ENCODE measurements at places on chromosomes 6 and 20. TPM values are rescaled to one million over a fixed set of nuclear protein-coding genes. Genes with fewer than 3 reads are reported as not detected.

- no peaks in the 10 kb centered on the region for H3K36me3 ChIP-seq
- H3K4me3 ChIP-seq: no peak overlapping the region
- DNase-seq: no peak
- H3K27ac ChIP-seq: no peak overlapping the region
These were observed 62.0 kb downstream of the PPP1R14C start for GRCh38 chr6:150204705-150205472.

DNA sequence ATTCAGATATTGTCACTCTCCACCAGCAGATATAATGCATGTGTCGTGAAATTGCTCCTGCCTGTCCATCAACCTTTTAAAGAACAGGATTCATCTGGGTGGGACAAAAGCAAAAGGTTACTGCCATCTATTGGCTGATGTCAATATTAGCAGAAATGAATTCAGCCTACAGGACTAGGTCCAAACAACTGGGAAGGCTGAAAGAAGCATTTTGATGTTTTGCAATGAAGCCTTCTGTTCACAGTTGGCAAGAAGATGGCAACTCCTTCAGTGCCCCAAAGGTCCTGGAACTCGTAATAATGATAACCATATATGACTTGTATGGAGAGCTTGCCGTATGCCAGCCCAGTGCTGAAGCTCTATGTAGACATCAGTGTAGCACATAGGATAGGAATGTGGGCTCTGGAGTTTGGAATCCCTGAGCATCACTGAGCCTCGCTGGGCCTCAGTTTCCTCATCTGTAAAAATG, 7.5 kb downstream of the BCAS1 start:
- H3K4me1 ChIP-seq: peaks cover 36% of the 10 kb centered on the region
- H3K27me3 ChIP-seq: no peaks in the 10 kb centered on the region
- no peak overlapping the region for H3K27ac ChIP-seq
- no peak overlapping the region for H3K4me3 ChIP-seq

Gene HTR1B
- not detected for total RNA-seq

DNA sequence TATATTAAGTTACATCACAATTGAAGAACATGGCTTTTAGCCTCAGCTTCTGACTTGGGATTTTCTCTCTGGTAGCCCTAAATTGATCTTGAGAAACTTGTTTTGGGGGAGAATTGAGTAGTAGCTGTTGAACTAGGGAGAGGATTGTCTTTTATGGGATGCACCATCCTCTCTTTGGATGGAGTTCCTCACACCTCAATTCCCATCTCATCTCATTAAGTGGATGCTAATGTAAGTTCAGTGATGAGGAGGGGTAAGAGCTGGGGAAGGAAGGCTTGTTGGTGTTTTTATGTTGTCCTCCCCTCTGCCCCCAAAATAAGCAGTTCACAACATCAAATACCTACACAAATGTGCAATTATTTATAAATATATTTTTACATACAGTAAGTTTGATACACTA, 4.0 kb downstream of the GJA1 start:
- H3K4me1 ChIP-seq: peaks cover 62% of the 10 kb centered on the region
- peak overlapping the region; percentile 86 for H3K27ac ChIP-seq
- peak; percentile 12 for DNase-seq
- no peaks in the 10 kb centered on the region for H3K36me3 ChIP-seq
- H3K4me3 ChIP-seq: peak overlapping the region; percentile 98
- H3K27me3 ChIP-seq: no peaks in the 10 kb centered on the region

DNA sequence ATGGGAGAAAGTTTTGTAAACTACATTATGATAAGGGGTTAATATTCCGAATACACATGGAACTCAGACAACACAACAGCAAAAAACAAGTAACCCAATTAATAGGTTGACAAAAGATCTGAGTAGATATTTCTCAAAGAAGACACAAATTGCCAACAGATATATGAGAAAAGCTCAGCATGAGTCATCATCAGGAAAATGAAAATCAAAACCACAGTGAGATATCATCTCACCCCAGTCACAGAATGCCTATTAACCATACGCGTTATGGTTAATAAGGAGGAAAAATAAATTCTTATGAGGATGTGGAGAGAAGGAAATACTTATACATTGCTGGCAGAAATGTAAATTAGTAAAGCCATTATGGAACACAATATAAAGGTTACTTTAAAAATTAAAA, 695.0 kb downstream of the COL12A1 start:
- no peak overlapping the region for H3K4me3 ChIP-seq
- H3K27me3 ChIP-seq: no peaks in the 10 kb centered on the region
- H3K27ac ChIP-seq: no peak overlapping the region
- H3K36me3 ChIP-seq: no peaks in the 10 kb centered on the region

DNA sequence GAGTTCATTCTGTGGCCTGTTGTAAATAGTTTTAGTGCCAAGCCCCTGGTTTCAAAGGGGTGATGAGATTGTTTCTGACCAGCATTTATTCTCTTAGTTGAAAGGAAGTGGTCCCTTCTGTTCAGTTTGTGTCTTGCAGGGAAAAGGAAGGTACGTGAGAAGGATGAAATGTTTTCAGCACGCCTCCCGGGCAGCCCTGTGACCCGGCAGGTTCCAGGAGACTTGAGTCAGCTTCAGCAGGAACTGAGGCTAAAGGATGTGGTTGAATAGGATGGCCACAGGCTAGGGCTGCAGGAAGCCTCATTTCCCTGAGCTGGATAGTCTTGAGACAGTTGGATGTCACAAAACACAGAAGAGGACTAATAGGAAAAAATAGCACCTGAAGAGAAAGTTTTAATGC, 132.4 kb upstream of the SYNDIG1 start:
- no peak overlapping the region for H3K4me3 ChIP-seq
- no peaks in the 10 kb centered on the region for H3K36me3 ChIP-seq
- no peaks in the 10 kb centered on the region for H3K4me1 ChIP-seq

Gene FLRT3
- total RNA-seq: 2.3 TPM

DNA sequence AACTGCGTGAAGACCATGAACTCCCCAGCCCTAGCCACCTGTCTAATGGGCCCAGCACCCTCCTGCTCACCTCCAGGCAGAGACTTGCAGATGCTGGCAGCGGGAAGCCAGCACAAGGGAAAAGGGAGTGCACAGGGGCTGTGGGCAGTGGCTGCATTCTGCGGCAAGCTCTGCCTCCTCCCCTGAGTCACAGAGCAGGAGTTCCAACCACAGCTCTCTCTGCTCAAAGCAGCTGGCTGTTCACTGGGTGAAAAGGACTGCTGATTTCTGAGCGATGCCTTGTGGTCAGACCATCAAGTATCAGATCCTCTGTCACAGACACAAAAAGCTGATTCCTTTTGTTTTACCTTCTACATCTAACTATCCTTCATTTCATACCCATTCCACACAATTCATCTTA, 10.5 kb downstream of the NKX2-2 start:
- no peaks in the 10 kb centered on the region for H3K4me1 ChIP-seq
- peaks cover 53% of the 10 kb centered on the region for H3K27me3 ChIP-seq
- H3K27ac ChIP-seq: no peak overlapping the region
- no peaks in the 10 kb centered on the region for H3K36me3 ChIP-seq
- no peak overlapping the region for H3K4me3 ChIP-seq

Gene CPXM1
- total RNA-seq: not detected

GRCh38 chr6:129504456-129504855, 205.5 kb downstream of the ARHGAP18 start:
- no peak for DNase-seq
- H3K27me3 ChIP-seq: no peaks in the 10 kb centered on the region
- H3K4me3 ChIP-seq: no peak overlapping the region
- H3K4me1 ChIP-seq: peaks cover 19% of the 10 kb centered on the region

- no peaks in the 10 kb centered on the region for H3K27me3 ChIP-seq
- DNase-seq: no peak
- H3K4me1 ChIP-seq: peaks cover 16% of the 10 kb centered on the region
- no peak overlapping the region for H3K27ac ChIP-seq
These were observed 50.2 kb downstream of the NUDT3 start for GRCh38 chr6:34342247-34342646.

DNA sequence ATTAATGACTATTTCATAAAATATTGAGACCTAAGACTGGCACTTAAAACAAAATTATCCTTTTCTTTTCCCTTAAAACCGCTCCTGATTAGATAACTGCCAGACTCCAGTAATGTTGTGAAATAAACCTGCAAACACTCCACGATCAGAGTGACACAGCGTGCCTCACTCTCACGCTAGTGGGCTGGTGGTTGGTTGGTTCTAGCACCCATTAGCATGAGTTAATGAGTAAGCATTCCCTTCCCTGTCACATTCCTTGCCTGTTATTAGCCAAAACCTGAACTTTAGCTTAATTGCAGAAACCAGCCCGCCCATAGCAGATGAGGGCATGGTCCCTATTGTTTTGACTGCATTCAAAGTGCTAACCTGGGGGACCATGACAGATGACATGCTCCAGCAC, 193.4 kb downstream of the CD83 start:
- no peak for DNase-seq
- H3K27me3 ChIP-seq: no peaks in the 10 kb centered on the region
- H3K4me3 ChIP-seq: no peak overlapping the region
- H3K36me3 ChIP-seq: no peaks in the 10 kb centered on the region
- H3K4me1 ChIP-seq: no peaks in the 10 kb centered on the region

DNA sequence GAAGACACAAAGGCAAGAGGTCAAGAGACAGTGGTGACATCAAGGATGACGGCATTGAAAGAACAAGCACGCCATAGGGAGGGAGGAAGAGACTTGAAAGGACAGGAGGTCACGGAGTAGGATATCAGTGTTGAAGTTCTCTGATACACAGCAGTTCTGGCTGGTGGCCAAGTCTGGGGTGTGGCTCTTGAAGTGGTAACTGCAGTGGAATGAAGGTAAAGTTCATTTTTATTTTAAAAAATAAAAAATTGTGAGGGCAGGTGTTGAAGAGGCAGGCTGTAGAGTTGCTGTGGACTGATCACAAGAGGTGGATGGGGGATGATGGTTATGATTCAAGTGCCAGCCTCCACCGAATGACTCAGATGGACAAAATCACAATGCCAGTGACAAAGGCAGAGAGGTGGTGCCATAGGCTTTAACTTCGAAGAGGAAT, 53.2 kb upstream of the BMP2 start:
- no peak for DNase-seq
- H3K27me3 ChIP-seq: peaks cover 7% of the 10 kb centered on the region
- H3K36me3 ChIP-seq: no peaks in the 10 kb centered on the region
- no peak overlapping the region for H3K4me3 ChIP-seq
- H3K4me1 ChIP-seq: no peaks in the 10 kb centered on the region

Gene CRISP2
- not detected for total RNA-seq

DNA sequence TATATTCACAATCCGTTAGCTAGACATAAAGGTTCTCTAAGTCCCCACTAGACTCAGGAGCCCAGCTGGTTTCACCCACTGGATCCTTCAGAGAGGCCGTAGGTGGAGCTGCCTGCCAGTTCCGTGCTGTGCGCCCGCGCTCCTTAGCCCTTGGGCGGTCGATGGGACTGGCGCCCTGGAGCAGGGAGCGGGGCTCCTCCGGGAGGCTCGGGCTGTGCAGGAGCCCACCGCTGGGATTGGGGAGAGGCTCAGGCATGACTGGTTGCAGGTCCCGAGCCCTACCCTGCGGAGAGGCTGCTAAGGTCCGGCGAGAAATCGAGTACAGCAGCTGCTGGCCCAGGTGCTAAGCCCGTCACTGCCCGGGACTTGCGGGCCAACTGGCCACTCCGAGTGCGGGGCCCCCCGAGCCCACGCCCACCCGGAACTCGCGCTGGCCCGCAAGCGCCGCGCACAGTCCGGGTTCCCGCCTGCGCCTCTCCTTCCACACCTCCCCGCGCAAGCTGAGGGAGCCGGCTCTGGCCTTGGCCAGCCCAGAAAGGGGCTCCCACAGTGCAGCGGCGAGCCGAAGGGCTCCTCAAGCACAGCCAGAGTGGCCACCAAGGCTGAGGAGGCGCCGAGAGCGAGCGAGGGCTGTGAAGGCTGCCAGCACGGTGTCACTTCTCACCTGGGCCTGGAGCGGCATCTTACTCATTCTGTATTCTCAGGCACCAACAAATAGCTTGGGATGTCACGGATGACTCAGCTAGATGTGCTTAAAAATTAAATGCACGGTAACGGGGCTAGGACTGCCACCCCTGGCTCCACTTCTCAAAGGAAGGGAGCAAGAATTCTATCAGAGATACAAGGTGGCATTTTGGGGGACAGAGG, 44.1 kb downstream of the IRF4 start:
- H3K4me3 ChIP-seq: no peak overlapping the region
- peaks cover 14% of the 10 kb centered on the region for H3K4me1 ChIP-seq
- H3K36me3 ChIP-seq: no peaks in the 10 kb centered on the region
- peak; percentile 30 for DNase-seq
- H3K27me3 ChIP-seq: peaks cover 56% of the 10 kb centered on the region
- peak overlapping the region; percentile 55 for H3K27ac ChIP-seq

DNA sequence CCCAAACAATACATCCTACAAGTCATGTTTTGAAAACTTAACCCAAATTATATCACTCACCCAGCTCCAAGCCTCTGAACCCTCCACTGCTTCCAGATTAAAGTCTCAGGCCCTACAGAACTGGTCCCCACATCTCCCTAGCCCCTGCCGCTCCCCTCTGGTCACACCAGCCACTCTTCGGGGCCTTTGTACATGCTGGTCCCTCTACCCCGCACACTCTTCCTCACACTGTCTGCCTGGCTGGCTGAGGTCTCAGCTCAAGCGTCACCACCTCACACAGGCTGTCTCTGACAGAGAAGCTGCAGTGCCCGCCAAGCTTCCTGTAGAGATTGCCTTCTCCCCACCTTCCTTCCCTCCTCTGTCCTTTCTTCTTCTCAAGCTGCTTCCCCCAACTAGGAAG, 192.4 kb downstream of the PREX1 start:
- no peaks in the 10 kb centered on the region for H3K36me3 ChIP-seq
- no peak overlapping the region for H3K4me3 ChIP-seq
- H3K4me1 ChIP-seq: no peaks in the 10 kb centered on the region
- no peak for DNase-seq
- no peaks in the 10 kb centered on the region for H3K27me3 ChIP-seq

DNA sequence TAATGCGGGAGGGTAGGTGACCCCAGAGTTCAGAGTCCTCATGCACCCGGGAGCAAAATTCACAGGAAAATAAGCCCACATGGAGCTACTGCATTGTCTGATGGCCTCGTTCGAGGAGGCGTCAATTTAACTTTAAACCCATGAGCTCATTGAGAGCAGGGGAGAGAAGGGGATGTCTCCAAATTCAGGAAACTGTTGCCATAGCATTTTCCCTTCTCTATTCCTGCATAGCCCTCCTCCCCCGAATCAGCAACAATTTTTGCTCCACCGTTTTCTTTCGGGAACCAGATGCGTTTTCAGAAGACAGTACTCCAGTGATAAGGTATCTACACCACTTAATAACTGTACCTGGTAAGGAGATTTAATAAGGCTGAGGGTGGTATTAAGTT, 324 bp upstream of the LAMP5 start:
- no peak for DNase-seq
- H3K27me3 ChIP-seq: peaks cover 94% of the 10 kb centered on the region
- no peaks in the 10 kb centered on the region for H3K36me3 ChIP-seq
- H3K27ac ChIP-seq: no peak overlapping the region
- no peak overlapping the region for H3K4me3 ChIP-seq

GRCh38 chr6:156880913-156881312, 103.7 kb downstream of the ARID1B start:
- H3K4me3 ChIP-seq: no peak overlapping the region
- H3K27ac ChIP-seq: no peak overlapping the region
- no peaks in the 10 kb centered on the region for H3K27me3 ChIP-seq
- no peaks in the 10 kb centered on the region for H3K36me3 ChIP-seq
